Cortex of kidney (tissue), 1 donor: ENCODE measurements at places on chromosomes 11 and 22.

- no peak for DNase-seq
These were observed 39.1 kb downstream of the B3GAT1 start for GRCh38 chr11:134372961-134373360.

- DNase-seq = no peak
These were observed 8.8 kb upstream of the CUL5 start for GRCh38 chr11:107999759-108000455.

- no peak for DNase-seq
These were observed 683.9 kb downstream of the TBC1D22A start for GRCh38 chr22:47446331-47446730.

GRCh38 chr22:17725500-17725796 lies 48.8 kb downstream of the BID start:
- no peak for DNase-seq

GRCh38 chr22:49972163-49973017 lies 11.8 kb downstream of the PIM3 start:
- no peak for DNase-seq

GRCh38 chr11:33531743-33532181 lies 168.9 kb downstream of the C11orf91 start:
- no peak for DNase-seq

DNA sequence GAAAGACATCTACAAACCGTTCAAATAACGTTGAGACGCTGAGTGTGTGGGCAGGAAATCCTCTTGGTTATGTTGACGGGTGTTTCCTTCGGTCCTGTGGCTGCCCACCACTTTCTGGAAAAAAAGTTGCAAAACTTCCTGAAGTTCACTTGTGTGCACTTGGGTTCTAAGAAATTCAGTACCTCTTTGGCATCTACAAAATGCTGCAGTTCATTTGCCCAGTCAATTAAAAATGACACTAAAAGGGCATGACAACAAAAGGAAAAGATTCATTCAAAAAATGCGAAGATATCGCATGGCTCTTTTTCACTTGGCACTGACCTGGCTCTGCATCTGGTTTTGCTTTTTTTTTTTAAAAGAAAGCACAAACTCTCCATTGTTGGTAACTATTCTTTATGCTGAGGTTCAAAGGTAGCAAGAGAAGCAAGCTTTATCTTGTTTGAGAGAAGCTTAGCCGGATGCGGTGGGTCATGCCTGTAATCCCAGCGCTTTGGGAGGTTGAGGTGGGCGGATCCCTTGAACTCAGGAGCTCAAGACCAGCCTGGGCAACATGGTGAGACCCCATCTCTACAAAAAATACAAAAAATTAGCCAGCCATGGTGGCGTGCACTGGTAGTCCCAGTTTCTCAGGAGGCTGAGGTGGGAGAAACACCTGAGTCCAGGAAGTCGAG lies 10.6 kb upstream of the XBP1 start:
- DNase-seq = no peak

DNA sequence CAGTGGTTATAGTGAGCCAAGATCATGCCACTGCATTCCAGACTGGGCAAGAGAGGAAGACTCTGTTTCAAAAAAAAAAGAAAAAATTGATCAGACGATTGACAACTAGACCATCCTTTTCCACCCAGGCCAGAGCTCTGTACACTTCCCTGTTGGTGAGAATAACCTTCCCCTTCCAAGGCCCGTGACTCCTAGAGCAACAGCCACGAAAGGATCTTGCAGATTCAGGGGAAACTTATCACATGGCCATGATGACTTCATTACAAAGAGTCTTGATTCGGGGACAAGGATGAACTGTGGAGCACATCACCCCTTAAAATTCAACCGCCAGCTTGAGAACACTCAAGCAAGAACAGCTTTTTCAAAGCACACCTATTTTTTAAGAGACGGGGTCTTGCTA lies 10.3 kb downstream of the CD5 start:
- DNase-seq = no peak

DNA sequence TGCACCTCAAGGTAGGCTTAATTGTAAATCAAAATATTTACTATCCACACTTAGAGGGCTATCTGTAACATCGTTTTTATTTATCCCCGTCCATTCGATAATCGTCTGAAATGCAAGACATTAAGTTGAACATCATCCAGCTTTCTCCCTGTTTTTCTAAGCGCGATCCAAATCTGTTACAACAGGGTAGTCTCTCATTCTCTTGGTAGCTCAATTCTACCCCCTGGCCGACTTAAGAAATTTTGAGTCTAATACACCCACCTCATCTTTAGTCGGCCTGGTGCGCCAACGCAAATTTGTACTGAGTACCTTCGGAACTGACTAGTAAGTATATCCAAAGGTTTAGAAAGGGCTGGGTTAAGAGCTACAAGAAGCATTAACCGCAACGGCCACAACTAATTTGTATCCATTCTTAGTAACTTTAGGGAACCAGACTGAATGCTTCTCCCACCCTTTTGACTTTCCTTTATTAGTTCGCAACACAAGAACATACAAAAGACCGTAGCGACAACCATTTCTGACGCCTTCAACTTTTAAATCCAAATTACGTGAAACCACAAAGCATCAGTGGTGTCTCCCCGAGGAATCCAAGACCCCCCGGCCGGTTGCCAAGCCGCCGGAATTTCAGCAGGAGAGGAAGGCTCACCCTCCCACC lies 1.0 kb upstream of the ZNF143 start:
- DNase-seq = no peak

- no peak for DNase-seq
These were observed 69.4 kb upstream of the FGF3 start for GRCh38 chr11:69888483-69889181.
